ENCODE measurements at places on chromosomes 13 and 19.

DNA sequence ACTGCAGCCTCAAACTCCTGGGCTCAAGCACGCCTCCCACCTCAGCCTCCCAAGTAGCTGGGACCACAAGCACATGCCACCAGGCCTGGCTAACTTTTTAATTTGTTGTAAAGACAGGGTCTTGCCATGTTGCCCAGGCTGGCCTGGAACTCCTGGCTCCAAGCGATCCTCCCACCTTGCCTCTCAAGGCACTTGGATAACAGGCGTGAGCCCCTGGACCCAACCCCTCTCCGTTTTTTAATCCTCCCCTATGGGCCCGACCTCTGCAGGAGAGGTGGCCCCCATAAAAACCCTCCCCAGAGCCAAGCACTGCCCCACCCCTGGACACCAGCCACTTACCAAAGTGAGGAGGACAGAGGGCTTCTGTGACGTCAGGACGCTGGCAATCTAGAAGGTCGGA lies 28.6 kb downstream of the PEPD start:
- no peak for DNase-seq

DNA sequence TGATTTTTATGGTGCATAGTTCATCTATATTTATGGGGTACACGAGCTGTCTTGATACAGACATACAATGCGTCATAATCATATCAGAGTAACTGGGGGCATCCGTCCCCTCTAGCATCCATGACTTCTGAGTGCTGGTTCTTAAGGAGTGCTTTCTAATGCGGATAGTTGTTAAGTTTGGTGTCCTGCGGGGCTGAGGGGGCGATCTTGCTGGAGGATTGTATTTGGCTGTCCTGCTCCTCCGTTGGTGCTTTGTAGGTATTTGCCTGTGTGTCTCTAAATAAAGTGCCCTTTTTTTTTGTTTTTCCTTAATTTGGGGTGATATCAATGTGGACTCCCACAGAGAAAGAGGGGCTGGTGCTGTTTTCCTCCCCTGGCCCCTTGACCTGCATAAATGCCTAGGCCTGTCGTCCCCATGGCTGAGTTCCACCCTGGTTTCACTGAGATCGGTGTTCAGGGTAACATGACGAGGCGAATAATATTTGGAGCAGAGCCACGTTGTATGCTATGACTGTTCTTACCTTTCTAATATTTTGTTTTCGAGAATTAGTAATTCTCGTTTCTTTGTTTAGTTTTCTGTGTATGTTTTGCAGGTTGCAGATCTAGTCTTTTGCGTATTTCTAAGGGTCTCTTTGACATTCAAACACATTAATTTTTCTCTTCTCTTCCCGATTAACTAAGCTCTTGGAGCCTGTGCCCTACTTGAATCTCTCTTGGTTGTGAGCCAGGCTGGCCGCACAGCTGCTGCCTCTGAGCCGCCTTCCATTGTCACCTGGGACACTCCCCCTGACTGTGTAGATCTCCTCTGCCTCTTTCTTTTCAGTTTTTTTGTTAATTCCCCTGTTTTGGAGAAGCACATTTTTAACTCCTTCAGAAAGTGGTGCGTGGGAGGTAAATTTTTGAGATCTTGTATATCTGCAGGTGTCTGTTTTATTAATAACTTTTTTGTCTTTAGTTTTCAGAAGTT lies 100.3 kb downstream of the ARHGEF7 start:
- DNase-seq, result no peak

- no peak for DNase-seq
Observed at GRCh38 chr13:49530457-49530856, 34.7 kb downstream of the PHF11 start.

- no peak for DNase-seq
Observed at GRCh38 chr19:2255112-2255845, 938 bp downstream of the JSRP1 start.

- no peak for DNase-seq
Observed at GRCh38 chr13:112140366-112140765, 73.4 kb downstream of the SOX1 start.

Measured in NCI-H226 (cell line).